ENCODE measurements at places on chromosomes 1 and 21.

DNA sequence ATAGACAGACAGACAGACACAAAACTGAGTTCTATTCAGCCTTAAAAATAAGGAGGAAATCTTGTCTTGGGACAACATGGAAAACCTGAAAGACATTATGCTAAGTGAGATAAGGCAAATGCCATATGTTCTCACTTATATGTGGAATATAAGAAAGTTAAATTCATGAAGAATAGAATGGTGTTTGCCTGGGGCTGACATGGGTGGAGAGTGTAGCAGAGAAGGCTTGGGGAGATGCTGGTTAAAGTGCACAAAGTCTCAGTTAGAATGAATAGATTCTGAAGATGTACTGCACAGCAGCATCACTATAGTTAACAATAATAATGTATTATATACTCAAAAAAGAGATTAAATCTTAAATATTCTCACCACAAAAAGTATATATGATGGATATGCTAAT lies 355.5 kb downstream of the LRRIQ3 start:
- no peak for DNase-seq

- DNase-seq = no peak
Observed at GRCh38 chr21:37273911-37274690, 7.0 kb upstream of the VPS26C start.

DNA sequence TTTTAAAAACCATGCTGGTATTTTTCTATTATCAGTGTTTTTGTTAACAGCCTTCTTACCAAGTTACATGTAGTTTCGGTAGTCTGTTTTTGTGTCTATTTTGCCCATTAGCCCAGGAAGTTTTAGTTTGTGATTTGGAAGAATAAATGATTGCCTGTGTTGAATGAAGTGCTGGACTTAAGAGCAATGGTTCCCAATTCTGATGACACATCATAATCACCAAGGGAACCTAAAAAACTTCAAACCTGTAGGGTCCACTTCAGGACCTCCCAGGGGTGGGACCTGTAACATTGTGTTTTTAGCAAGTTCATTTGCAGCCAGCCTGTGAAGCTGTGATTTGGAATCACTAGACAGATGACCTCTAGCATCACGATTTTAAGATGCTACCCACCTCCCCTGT lies 43.0 kb upstream of the ST6GALNAC3 start:
- no peak for DNase-seq

DNA sequence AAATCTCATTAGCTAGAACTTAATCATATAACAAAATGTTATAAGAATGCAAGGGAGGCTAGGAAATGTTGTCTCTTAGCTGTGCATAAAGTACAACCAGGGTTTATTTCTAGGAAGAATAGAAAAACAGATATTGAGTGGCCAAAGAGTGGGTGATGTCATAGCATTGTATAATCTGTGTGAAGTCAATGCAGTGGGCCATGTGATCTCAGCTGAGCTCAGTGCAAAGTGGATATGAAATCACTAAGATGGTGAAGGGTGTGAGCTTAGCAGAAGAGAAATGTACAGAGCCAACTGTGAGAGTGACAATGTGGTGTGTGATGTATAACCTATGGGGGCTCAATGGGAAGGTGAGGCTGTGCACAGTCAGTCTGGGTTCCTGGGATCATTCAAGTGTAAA lies 29.7 kb upstream of the DUSP23 start:
- no peak for DNase-seq

GRCh38 chr1:167720965-167721616 lies 691 bp upstream of the MPZL1 start:
- DNase-seq = no peak

DNA sequence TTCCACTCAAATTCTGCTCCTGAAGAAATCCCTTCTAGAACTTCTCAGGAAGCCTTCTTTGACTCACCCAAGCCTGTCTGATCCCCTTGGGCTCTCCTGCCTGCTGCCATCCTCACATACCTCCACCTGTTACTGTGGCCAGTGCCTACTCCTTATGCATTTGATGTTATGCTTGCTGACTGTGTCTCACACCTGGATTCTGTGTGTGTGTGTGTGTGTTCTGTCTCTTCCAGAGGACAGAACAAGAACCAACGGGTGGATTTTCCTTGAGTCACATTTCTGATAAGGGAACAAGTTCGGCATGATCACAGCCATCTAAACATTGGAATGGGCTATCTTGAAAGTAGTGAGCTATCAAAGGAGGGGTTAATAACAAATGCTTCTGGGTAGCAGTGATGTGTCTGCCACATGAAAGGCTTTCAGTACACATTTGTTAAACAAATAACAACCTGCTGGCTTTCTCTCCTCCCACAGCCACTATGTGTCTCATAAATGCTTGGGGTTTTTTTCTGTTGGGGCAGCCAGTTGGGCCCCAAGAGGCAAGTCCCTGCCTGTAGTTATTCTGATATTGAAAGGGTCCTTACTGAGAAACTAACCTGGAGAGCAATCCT lies 8.9 kb upstream of the GPR37L1 start:
- no peak for DNase-seq

DNA sequence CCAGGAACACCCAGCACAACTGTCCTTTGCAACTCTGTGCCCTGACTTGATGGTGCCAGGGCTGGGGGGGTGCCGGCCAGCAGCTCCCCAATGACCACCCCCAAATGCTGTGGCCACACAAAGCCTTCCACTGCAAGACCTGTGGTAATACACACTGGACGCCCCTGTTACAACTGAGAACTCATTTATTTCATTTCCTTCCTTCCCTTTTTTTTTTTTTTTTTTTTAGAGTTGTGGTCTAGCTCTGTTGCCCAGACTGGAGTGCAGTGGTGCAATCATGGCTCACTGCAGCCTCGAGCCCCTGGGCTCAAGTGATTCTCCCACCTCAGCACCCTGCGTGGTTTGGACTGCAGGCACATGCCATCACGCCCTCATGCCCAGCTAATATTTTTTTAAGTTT lies 25.2 kb downstream of the TP73 start:
- no peak for DNase-seq

GRCh38 chr1:40096646-40096976 lies 441 bp downstream of the PPT1 start:
- peak; percentile 3 for DNase-seq

DNA sequence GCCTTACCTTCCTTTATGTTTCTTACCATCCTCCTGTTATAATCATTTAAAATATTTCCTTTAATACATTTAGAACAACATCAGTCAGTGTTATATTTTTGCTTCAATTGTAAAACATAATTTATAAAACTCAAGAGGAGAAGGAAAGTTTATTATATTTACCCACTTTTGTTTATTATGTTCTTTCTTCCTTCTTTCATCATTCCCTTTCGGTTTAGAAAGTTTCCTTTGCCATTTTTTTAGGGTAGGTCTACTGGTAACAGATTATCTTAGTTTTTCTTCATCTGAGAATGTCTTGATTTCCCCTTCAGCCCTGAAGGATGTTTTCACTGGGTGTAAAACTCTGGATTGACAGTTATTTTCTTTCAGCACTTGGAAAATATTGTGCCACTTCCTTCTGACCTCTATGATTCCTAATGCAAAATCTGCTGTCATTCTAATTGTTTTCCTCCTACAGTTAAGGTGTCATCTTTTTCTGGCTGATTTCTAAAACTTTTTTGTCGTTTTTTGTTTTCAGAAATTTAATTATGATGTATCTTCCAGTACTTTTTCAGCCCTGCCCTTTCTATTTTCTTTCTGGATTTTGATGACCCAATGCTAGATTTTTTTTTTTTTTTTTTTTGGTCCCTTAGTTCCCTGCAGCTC lies 25.0 kb downstream of the PTPN22 start:
- DNase-seq = no peak

DNA sequence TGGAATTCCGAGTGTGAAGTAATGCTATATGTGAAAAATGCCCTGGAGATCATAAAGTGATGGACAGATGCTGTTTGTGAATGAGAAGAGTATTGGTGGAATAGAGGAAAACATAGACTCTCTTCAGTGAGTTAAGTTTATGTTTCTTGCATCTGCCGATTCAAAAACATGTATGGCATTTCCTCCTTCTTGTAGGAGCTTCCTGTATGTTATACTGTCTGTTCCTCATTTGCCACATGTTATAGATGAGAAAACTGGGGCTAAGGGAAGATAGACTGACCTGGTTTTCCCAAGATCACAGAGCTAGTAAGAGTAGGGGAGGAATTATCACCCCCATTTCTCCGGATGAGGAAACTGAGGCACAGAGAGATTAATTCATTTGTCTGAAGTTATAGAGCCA lies 41.1 kb upstream of the IL20 start:
- DNase-seq = no peak

DNA sequence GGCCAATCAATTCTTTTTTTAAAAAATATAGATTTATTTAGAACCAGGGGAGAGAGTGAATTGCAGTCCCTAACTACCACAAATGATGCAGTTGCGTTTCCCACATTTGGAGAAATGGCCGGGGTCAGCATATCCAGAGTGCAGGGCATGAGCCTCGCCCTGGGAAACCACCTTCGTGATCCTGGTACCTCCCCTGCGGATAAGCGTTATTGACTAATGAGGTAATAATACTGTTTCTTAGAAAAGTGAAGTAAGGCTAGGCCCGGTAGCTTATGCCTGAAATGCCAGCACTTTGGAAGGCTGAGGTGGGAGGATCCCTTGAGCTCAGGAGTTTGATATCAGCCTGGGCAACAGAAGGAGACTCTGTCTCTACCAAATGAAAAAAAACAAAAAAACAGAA lies 111.5 kb upstream of the SLC45A1 start:
- DNase-seq = no peak

DNA sequence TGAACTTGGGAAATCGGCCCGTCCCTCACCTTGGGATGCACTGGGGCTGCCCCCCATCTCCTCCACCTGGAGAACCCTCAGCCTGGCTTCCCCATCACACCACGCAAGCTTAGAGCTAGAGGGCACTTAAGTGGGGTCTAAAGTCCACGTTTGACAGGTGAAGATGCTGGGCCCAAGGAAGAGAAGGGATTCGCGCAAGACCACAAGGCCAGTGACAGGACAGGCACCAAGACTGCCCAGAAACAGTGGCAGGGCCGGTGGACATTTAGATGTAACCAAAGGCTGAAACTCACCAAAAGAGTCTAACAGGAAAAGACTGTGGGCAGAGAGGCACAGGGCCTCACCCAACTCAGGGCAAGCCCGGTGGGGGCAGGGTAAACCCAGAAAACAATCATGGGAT lies 130.8 kb upstream of the EDN2 start:
- DNase-seq = no peak

- no peak for DNase-seq
Observed at GRCh38 chr1:200660719-200661118, 9.0 kb downstream of the DDX59 start.

- DNase-seq = no peak
Observed at GRCh38 chr1:59768792-59769735, 45.7 kb upstream of the HOOK1 start.

- no peak for DNase-seq
Observed at GRCh38 chr1:168966217-168966616, 140.3 kb upstream of the ATP1B1 start.

DNA sequence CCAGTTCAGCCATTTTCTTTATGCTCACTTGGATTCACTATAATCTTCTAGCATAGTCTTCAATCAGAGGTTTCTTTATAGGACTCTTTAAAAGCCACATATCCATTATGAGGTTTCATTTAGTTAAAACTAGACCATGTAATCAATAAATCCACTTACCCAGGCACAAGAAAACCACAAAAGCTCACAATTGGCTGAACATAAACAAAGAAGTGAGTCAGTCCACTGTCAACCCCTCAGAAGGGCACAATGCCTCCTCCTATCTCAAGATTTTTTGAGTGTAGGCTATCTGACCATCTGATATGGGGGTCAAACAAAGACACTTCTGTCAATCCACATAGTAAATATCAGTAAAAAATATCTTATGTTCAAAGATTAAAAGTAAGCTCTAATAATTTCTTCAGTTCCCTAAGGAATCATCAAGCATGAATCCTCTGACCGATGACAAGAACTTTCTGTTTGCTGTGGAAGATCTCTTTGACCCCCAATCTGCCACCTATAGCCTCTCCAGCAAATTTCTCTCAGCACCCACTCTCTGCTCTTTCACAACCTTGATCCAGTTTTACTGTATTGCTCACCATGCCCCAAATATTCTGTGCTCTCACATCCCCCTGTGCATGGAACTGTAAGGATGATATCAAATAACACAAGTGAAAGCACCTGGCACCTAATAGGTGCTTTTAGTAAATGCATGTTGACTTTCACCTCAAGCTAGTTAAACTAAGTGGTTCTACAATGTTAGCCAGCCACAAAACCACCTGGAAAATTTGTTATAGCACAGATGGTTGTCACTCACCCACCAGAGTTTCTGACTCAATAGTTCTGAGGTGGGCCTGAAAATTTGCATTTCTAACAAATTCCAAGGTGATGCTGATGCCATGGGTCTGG lies 16.7 kb downstream of the RAB3B start:
- no peak for DNase-seq

DNA sequence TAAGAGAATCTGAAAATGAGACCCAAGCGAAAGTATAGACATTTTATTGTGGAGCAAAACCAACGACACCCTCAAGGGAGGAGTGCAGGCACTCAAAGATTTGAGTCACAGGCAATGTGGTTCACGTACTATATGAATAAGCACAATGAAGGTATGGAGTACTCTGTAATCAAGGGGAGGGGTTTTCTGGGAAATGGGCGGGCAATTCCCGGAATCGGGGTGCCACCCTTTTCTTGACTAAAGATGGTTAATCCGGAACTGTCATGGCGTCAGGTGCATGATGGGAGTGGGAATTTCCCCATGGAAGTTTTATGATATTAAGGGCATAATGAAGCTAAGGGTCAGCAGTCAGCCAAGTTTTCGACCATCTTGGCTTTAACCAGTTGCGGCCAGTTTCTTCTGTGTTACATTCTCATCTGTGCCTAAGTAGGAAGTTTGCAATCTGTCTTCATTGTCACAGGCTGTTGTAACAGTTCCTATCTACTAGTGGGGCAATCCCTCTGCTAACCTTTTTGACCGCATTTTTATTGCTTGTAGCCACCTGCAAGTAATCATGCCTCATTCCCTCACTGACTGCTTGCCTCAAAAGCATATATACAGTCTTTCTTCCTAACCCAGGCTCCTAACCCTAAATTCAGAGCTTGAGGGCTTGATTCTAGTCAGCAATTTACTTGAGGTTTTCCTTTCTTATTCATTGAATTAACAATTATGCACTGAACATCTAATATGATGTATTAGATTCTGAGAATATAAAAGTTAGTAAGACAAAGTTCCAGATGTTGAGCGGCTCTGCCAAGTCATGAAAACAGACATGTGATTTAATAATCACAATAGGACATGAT lies 775 bp upstream of the AIM2 start:
- DNase-seq = peak; percentile 85
